ENCODE measurements at places on chromosomes 11 and 22.

GRCh38 chr22:17098379-17098819, 13.6 kb downstream of the IL17RA start:
- DNase-seq = no peak

GRCh38 chr11:122721964-122722266, 66.4 kb downstream of the UBASH3B start:
- DNase-seq = no peak

DNA sequence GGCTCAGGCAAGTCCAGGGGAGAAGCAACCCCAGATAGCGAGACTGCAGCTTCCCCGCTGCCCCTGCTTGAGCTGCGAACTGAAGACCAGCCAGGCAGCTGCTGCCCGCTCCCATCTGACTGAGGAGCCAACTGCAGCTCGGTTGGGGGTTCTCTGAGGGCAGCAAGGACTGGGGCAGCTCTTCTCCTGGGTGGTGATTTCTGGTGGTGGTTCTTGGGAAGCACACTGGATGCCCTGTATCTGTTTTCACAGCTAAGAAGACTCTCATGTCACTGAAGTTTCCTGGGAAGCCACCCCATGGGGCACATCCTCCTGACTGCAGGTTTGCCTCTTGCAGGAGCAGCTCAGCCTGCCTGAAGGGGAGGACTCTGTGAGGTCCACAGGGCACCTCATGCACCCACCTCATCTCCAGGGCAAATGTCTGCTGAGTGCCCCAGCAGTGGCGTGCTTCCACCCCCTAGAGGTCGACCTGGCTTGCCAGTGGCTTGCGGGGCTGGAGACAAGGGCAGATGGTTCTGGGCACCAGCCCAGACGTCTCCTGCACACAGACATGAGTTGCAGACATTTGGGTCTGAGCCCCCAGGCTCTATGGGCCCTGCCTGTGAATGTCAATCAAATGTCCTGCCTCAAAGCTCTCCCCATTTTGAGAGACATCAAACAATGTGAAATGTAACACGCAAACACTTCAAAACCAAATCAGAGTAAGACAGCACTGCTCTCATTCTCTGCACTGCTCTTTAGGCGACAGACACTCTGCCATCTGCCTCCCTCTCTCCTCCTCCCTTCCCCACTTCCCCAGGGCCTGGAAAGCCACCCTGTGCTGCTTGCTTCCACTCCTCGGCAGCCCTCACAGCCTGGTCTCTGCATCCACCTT, 800.9 kb downstream of the BRD1 start:
- DNase-seq = no peak

- no peak for DNase-seq
Observed at GRCh38 chr11:99568808-99569207, 548.1 kb downstream of the CNTN5 start.

DNA sequence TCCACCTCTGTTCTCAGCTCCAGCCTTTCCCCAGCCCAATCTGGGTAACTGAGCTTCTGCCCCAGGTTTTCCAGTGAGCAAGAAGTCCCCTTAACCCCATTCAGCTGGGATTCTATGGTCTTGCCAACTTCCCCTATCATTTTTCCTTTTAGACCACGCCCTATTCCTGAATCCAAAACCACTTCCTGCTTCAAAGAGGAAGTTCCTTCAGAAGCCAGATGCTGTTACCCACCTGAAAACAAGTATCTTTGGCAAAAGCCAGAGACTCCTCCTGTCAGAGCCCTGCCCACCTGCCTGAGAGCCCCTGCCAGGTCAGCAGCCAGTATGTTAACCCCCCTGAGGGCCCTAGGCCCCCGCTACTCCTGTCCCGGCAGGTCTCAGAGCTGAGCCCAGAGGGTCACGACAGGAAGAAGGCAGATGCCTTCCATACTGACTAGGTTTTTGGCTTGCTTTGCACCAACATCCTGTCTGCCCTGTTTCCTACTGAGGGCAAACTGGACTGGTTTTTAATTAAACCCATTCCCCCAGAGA, 20.3 kb upstream of the MICAL2 start:
- no peak for DNase-seq

DNA sequence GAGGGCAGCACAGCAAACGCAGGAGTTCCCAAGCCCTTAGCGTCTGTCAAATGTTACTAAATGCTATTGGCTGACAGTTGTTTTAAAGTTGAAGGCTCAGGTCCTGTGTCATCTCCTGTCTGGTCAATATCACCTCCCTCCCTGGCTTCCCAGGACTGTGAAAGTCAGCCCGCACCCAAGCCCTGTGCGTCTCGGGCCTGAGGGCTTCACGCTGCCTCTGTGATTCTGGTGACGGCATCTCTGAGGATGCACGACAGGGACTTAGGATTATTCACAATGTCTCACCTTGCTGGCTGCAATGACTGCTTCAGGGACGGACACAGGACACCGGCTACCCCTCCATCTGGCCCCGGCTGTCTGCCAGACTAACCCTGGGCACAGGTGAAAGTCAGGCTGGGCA, 415.3 kb downstream of the CTTN start:
- DNase-seq = no peak

DNA sequence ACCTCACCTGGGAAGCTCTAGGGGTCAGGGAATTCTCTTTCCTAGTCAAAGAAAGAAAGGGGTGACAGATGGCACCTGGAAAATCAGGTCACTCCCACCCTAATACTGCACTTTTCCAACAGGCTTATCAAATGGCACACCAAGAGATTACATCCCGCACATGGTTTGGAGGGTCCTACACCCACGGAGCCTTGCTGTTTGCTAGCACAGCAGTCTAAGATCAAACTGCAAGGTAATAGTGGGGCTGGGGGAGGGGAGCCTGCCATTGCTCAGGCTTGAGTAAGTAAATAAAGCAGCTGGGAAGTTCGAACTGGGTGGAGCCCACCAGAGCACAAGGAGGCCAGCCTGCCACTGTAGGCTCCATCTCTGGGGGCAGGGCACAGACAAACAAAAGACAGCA, 2830.6 kb upstream of the OR11H1 start:
- DNase-seq = no peak

DNA sequence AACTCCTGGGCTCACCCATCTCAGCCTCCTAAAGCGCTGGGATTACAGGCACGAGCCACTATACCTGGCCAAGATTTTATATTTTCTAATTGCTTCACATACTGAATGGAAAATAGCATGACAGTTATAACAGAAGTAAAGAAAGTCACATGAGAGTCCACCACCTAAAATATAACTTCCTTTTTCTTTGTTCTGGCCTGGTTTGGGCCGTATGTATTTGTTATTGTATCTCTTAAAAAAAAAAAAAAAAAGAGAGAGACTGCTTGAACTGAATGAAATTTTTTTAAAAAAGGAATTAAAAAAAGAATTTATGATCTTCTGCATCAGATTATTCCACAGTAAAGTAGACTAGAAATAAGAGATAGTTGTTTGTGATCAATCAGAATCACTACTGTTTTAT, 86.0 kb upstream of the GRIK4 start:
- DNase-seq = no peak

GRCh38 chr11:12043959-12044791, 35.7 kb upstream of the DKK3 start:
- DNase-seq = peak; percentile 15
